Osteoblast (primary cell): ENCODE measurements at places on chromosomes 1 and 21. TPM values are rescaled to one million over a fixed set of nuclear protein-coding genes. Genes with fewer than 3 reads are reported as not detected.

The GBP4 gene
- total RNA-seq: 0.36 and 1.2 TPM in 2 replicates

The UBL4B gene
- total RNA-seq: 1.1 and 1.8 TPM in 2 replicates

The NTMT2 gene
- total RNA-seq: not detected in 2 replicates

The ILF2 gene
- total RNA-seq: 130 and 142 TPM in 2 replicates

The PDE9A gene
- 0.36 TPM in 1 of 2 replicates, not detected in the other for total RNA-seq

The KLHL21 gene
- 76.3 and 86.1 TPM in 2 replicates for total RNA-seq

The LRRC71 gene
- 0.36 and 0.59 TPM in 2 replicates for total RNA-seq

The CHAF1B gene
- total RNA-seq: 1.8 and 2.4 TPM in 2 replicates

The DDX20 gene
- 15.6 and 19.2 TPM in 2 replicates for total RNA-seq

The LCE3E gene
- total RNA-seq: not detected in 2 replicates

The SAMD11 gene
- total RNA-seq: 7.7 and 8.3 TPM in 2 replicates

The GNL2 gene
- 46.7 and 54.5 TPM in 2 replicates for total RNA-seq

The ADGRB2 gene
- total RNA-seq: 5.8 and 7.4 TPM in 2 replicates

The TSPAN1 gene
- 0.59 and 1.1 TPM in 2 replicates for total RNA-seq

The FCRLB gene
- 1.8 TPM in 2 replicates for total RNA-seq
